Stimulated activated CD8-positive, alpha-beta memory T cell treated with anti-CD3 and anti-CD28 coated beads, Interleukin-2, amount 100 ng/mL, for 1 hour (primary cell): ENCODE measurements at places on chromosomes 7 and 10.

GRCh38 chr10:78716043-78716660, 352.6 kb upstream of the ZMIZ1 start:
- DNase-seq = no peak

- DNase-seq = no peak
These were observed 133.9 kb downstream of the DNAJB6 start for GRCh38 chr7:157470701-157471131.

DNA sequence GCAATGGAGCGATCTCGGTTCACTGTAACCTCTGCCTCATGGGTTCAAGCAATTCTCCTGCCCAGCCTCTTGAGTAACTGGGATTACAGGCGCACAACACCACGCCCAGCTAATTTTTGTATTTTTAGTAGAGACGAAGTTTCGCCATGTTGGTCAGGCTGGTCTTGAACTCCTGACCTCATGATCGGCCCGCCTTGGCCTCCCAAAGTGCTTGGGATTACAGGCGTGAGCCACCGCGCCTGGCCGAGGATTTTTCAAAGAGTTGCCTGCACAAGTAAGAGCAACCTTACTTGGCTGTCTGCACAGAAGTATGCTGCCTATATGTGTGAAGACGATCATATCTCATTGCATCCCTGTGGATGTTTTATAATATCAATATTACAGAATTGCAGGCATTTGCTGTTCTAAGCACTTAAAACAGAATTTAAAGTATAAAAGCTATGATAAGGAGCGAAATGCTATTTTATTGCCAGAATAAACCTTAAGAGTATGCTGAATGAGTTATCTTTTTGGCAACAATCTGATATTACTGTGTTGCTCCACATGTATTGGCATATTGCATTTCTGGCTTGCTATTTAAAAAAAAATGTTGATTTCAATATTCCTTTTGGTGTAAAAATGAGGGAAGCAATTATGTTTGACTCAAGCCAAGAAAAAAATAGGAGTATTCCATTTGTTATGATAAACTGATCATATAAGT, 379.4 kb upstream of the SEMA3D start:
- DNase-seq = no peak

DNA sequence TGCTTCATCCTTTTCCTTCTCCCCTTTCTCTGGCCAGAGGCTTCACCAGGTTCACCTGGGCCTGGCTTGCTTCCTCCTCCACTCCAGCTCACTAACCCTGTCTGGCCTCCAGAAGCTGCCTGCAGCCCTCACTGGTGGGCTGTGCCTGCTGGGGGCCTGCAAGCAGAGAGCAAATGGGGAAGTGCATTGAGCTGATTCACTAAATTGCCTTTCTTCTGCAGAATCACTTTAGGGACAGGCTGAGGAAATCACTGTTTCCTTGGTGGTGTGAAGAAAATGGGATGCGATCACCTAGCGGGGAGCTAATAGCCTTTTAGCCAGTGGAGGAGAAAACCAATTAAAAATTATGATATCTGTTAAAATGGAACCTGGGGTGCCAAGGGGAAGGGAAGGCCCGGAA, 3.0 kb downstream of the RET start:
- DNase-seq = no peak

- DNase-seq = no peak
These were observed 351.8 kb upstream of the SEMA3A start for GRCh38 chr7:84546403-84546802.

- DNase-seq = peak; percentile 97
These were observed at the start of gene INPP5F for GRCh38 chr10:119725828-119726675. Gene INPP5F, plus strand, starts transcription at chr10:119726050. Its CDS starts 213 bp downstream, at chr10:119726263.

DNA sequence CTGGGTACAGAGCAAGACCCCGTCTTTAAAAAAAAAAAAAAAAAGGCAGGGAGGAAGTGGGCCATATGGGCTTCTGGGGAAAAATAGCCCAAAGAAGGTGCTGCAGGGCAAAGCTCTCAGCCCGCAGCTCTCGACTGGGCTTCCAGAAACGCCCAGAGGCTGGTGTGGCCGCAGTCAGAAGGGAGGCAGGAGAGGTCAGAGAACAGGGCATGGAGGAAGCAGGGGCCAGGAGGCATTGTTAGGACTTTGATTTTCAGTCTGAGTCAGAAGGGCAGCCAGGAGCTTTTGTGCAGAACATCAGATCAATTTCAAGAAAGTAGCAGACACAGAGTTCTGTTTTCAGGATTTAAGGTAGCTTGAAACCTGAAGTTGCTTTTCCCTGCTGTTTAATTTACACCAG, 35.3 kb upstream of the CYTH3 start:
- no peak for DNase-seq

GRCh38 chr7:6495597-6496262, 48.0 kb upstream of the DAGLB start:
- no peak for DNase-seq

GRCh38 chr10:13773496-13774170, 186.9 kb downstream of the PRPF18 start:
- DNase-seq = no peak

GRCh38 chr10:61835946-61836887, 65.3 kb upstream of the ARID5B start:
- DNase-seq = no peak

DNA sequence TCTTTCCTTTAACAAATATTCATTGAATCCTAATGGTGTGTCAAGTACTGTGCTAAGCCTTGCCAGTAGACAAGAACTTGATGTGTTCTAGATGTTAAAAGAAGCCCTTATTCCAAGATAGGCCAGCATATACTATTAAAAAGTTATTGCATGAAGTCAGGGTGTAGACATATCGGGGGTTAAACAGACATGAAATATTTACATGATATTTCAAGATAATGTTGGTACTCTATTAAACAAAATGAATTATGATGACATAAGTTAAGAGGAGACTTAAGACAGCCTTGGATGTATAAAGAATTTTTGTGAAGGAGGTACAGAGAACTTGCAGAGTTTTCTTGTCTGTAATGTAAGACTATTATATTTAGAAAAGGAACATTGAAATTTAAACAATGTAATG, 44.8 kb downstream of the HDAC9 start:
- no peak for DNase-seq

GRCh38 chr10:52318136-52318701, 4.1 kb downstream of the DKK1 start:
- DNase-seq = no peak

GRCh38 chr10:44723619-44724325, 187.4 kb upstream of the TMEM72 start:
- no peak for DNase-seq

DNA sequence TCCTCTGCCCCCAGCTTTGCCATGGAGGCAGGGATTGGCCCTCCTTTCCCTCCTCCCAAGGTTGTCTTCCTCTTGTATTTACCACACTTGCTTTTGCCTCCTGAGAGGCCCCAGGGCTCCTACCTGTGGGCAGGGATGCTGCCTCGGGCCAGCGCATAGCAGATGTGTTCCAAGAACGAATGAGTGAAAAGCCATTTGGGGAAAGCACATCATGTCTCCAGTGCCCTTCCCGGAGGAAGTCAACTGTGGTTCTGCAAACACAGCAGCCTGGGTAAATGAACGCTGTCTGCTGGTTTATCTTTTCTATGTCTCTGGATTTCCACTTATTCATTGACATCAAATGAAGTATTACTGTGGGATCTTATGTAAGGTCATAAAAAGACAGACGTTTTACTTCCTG, 161.7 kb downstream of the FANK1 start:
- no peak for DNase-seq

GRCh38 chr7:240146-240676, 47.8 kb downstream of the FAM20C start:
- no peak for DNase-seq

GRCh38 chr7:77425101-77426051, 9.2 kb upstream of the GSAP start:
- DNase-seq = no peak

DNA sequence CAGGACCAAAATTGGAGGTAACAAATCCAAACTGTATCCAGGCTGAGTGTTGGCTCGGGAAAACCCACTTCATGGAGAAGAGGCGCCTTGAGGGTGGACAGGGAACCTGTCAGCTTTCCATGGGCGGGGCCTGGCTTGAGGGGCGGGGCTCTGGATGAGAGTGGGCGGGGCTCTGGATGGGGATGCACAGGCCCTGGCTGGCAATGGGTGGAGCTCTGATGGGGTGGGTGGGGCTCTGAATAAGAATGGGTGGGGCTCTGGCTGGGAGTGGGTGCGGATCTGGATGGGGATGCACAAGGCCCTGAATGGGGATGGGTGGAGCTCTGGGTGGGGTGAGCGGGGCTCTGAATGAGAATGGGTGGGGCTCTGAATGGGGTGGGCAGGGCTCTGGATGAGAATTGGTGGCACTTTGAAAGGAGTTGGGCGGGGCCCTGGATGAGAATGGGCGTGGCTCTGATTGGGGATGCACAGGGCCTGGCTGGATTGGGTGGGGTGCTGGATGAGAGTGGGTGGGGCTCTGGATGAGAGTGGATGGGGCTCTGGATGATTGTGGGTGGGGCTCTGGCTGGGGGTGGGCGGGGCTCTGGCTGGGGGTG, 96.6 kb upstream of the NPTX2 start:
- no peak for DNase-seq
